NCI-H2081 (cell line): ENCODE measurements at places on chromosomes 11 and 22.
A peak's percentile ranks its signal among the peaks of the same experiment; 100 is the strongest.

- no peak for DNase-seq
These were observed 4.4 kb upstream of the FAM181B start for GRCh38 chr11:82738091-82738490.

GRCh38 chr22:19811811-19812771 is 42.6 kb downstream of the GNB1L start:
- no peak for DNase-seq

GRCh38 chr11:35167426-35167954 is 28.5 kb downstream of the CD44 start:
- no peak for DNase-seq

DNA sequence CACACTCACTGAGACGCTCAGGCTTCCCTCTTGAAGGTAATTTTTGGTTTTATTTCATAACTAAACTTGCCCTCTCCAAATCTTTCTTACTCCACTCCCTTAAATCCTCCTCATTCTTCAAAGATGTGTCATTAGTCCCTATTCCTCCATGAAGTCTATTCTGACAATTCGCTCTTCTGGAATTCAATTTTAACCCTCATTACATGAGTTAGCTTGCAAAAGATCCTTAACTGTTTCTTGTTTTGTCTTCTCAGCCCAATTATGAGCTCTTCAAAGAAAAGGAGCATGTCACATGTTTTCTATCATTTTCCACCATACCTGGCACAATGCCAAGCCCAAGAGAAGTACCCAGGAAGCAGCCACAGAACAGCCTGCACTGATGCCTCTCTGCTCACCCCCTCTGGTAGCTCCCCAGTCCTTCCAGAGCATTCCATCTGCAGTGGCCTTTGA is 13.0 kb downstream of the GALNT18 start:
- no peak for DNase-seq

- peak; percentile 30 for DNase-seq
These were observed 1.9 kb downstream of the OR4S1 start for GRCh38 chr11:48307760-48308386.

GRCh38 chr11:64126796-64127195 is 39.1 kb downstream of the MACROD1 start:
- DNase-seq: no peak

DNA sequence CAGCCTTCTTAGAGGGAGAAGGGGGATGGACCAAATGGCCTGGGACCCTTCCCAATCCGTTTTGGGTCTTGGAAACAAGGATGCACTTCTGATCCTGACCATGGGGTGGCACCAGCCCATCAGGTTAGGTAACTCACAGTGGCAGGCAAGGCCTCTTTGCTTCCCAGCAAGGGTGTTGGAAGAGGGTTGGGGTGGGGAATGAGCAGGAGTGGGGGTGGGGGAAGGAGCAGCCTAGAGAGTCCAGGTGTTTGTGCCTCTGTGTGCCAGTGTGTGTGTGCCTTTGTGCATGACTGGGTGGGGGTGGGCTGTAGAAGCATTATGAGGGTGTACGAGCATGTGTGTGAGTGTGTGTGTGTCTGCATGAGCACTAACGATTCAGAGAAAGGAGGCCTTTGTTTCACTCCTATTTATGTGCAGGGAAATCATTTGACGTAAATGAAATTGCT is 213.1 kb downstream of the INSC start:
- peak; percentile 36 for DNase-seq

DNA sequence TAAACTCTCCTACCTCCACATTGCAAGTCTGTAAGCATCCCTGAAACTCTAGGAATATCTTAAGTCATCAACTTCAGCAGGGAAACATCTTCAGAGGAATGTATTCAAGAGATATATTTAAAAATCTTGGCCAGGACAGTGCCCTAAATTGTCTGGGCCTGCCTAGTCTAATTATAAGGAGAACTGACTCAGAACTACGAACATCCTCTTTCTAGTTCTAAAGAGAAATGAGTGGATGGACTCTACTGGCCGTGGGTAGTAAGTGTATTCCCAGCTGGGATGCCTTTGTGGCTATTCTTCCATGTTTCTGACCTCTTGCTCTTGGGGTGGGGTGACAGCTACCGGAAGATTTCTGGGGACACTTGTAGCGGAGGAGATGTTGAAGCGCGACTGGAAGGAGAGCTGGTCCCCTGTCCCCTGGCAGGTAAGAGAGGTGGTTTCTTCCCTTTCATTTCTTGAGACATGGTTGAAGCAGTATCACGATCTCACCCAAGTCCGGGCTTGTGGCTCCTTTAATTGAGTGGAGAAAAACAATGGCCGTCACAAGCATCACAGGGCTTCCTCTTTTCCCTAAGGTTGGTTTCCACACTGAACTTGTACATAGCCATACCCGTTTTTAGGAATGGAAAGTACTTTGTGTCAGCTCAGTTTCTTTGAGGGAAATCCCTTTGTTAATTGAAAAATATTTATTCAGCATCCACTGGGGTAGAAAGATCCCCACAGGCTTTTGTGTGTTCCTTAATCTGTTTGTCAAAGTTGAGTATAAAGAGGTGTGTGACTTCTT is 97.7 kb upstream of the SORL1-AS1 start:
- DNase-seq: no peak

GRCh38 chr11:64659417-64660144 is 63.4 kb downstream of the NRXN2 start:
- DNase-seq: no peak

DNA sequence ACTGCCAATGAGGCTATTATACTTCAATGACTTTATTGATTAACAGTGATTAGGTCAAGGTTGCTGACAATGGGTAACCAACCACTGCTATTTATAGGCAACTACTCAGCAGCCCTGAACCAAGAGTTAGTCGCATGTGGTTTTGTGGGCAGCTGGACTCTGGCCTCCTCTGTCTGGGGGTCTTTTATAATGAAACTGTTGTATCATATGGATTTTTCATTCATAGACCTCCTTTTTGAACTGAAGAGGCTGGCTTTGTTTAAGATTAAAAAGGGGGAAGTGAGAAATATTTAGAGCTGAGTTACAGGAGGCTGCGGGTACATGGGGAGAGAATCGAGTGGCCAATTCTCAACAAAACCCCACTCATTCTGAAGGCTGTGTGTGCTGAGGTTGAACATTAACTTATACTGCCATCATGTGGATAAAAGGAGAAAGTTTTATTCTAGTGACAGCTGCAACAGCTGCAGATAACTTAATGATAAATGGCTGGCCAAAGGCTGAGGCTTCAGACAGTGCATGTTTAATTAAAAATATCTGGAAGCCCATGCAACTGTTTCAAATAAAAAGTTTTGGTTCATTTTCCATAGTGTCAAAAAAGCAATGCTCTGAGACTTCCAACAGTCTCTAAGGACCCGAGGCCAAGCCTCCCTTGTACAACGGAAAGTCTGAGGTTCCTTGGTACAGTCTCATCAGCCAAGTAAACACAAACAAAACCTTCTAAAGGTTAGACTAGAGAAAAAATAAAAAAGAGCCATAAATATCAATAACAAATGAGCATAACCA is 682.6 kb downstream of the KCNA4 start:
- peak; percentile 49 for DNase-seq

DNA sequence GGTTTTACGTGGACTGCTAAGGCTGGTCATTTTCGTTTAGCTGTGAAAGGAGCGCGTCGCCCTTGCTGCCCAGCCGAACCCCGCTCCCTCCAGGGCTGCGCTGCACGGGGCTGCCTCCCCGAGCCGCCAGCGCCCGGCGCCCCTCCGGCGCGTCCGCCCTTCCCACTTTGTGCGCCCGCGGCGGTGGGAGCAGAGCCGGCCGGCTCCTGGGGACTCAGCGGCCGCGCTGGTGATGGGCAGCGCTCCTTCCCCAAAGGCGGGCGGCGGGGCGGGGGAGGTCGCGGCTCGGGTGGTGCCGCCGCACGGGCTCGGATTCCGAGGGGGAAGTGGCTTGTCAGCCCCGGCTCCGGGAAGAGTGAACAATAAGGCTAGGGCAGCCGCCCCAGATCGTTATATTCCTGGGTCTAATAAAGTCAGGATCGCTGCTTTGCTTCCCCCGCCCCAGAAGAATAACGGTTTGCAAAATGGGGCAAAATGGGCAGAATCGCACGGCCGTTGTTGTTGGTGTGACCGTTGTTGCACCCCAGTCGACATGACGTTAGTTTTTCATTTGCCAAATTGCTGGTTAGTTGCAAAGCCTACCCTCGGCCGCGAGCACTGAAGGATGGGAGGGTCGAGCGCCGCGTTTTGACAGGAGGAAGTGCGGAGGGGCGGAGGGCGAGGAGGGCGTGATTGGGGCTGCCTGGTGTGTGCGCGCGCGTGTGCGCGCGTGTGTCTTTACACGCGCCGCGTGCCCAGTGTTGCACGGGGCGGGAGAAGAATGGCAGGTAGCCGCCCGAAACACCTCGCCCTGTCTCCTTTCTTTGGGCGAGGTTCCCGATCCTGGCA is 745 bp downstream of the NCAM1 start:
- DNase-seq: peak; percentile 64

DNA sequence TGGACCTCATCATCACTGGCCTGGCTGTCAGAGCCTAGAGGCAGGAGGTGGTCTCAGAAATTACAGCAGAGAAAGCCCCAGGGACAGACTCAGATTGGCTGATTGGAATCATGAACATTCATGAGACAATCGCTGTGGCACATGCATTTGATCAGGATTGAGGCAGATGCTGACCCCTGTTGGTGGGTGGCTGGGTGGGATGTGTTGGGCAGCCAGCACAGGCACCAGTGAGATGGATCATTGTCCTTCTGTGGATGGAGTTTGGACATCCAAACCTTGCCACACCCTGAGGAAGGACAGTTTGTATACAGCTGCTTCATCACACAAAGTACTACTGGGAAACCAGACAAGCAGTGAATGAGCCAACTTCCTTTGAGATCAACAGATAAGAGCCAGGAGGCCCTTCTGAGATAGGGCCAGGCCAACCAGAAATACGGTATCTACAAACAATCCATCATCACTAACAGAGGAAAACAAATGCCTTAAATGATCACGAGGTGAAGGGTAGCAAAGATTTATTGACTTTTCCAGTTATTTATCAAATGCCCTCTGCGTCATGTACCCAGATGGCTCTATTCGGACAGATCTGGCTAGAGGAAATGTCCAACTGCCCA is 17.3 kb downstream of the COMMD9 start:
- no peak for DNase-seq

DNA sequence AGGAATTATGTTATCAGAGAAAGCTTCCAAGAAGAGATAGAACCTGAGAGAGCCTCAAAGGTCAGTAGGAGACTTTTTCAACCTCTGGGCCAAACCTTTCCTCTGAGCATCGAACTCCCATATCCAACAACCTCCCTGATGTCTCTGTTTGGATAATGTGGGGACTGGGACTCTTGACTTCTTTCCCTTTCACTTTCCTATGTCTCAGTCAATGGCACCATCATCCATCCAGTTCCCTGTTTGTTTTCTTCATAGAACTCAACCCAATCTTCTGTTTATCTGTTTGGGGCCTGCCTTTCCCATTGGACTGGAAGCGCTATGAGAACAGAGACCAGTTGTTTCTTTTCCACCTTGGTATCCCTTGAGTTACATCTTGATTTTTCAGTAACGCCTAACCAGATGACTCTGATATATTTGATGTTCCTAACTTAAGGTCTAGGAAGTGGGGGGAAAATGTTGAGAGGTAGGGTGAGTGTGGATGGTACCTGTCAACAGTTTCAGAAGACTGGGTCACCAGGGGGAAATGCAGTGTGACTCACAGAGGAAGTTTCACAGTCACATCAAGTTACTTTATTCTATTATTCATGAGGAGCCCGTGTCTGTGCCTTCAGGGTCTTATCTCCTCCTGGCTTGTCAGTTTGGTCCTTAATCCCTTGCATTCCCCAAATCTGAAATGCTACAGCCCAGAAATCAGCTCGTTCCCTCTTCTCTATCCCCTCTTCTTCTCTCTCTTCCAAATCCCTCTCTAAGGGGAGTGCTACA is 4.5 kb upstream of the KCNE3 start:
- DNase-seq: no peak

GRCh38 chr11:36803084-36803483 is 205.0 kb upstream of the RAG2 start:
- DNase-seq: no peak

DNA sequence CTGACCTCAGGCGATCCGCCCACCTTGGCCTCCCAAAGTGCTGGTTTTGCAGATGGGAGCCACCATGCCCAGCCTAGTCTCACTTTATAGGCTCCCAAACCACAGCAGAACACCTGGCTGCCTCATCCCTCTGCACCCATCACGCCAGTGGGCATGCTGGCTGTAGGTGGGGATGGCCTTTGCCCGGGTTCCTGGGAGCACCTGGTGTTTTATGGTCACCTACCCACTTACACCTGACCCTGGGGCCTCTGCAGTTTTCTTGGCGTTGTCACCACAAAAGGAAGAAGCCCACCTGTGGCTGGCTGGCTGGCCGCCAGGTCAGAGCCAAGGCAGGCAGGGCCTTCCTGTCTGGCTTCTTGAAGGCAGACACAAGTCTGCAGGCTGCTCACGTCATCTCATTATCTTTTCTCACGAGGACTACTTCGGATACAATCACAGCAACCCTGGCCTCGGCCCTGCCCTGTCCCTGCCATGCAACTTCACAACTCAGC is 8.2 kb downstream of the RRP7A start:
- no peak for DNase-seq

GRCh38 chr11:100961633-100962032 is 168.0 kb downstream of the PGR start:
- no peak for DNase-seq

- no peak for DNase-seq
These were observed 9.2 kb upstream of the NARS2 start for GRCh38 chr11:78583889-78584288.

DNA sequence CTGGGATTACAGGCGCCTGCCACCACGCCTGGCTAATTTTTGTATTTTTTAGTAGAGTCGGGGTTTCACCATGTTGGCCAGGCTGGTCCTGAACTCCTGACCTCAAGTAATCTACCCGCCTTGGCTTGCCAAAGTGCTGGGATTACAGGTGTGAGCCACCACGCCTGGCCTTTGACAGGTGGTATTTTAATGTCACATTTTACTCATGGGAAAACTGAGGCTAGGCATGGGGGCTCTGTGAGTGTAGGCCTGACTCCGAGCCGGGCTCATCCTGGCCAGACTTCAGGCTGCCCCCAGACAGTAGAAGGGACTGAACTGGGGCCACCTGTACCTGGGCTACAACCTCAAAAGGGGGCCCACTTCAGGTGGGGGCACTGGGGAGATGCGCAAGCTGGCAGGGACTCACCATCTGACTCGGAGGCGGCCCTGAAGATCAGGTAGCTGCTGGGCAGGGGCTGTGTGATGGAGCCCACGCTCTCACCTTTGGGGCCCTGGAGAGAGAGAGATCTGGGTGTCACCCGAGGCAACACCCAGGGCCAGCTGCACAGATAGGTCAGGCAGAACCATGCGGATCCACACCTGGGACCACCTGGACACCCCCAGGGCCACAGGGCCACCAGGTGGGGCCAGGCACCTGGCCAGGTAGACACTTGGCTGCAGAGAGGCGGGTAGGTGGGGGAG is 45.8 kb downstream of the OSBPL5 start:
- DNase-seq: no peak
